Hematopoietic multipotent progenitor cell treated with erythropoietin and hydrocortisone succinate and interleukin-3 and kit ligand, for 15 days (in vitro differentiated cells): ENCODE measurements at places on chromosomes 12 and 14.

DNA sequence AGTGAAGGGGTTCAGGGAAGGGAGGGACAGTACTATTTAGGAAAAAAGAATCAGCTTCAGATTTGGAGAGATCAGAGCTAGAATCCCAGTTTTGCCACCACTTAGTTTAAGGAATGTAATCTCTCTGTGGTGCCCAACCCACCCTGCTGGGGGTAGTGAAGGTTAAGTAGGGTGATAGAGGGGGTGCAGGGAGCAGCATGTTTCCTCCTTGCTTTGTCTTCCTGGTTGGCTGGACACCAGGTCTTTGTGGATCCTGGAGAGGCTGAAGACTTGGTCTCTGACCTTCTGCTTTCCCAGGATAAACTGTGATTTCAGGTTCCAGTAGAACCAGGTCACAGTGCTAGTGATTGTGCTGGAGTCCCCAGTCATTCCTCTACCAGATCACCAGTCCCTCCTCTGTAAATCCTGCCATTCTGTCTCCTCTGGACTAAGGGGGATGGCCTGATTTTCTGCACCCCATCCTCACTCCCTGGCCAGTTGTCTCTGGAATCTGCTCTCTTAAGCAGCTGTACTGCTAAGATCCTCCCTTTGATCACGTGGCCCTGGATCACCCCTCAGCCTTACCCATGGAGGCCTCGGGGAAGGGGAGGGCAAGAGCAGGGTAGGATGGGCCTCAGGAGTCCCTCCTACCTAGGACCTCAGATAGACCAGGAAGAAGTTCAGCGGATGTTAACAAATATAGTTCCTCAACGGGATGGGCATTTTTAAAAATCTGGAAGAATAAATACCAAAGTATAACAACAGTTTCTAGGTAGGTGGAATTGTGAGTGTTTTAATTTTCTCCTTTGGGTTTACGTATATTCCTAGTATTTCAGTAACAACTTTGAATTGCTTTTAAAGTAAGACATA, 3.1 kb downstream of the MAP3K12 start:
- DNase-seq = no peak

DNA sequence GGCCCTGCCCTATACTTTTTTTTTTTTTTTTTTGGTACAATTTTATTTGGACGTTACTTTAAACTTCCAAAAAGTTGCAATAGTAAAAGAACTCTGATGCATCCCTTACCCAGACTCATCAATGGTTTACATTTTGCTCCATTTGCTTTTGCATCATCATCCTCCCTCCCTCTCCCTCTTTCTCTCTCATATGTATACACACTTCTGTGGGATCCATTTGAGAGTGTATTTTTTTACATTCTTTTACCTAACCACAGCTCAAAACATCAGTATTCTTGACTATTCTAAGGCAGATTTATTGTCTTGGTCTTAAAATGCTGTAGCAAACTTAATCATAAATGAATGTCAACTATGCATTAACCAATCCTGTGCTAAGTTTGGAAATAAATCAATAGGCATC, 111.6 kb downstream of the PRICKLE1 start:
- no peak for DNase-seq

GRCh38 chr14:104228221-104228620, 89.8 kb downstream of the KIF26A start:
- DNase-seq = no peak

- DNase-seq = no peak
Observed at GRCh38 chr12:54734196-54734950, 86.2 kb upstream of the DCD start.

DNA sequence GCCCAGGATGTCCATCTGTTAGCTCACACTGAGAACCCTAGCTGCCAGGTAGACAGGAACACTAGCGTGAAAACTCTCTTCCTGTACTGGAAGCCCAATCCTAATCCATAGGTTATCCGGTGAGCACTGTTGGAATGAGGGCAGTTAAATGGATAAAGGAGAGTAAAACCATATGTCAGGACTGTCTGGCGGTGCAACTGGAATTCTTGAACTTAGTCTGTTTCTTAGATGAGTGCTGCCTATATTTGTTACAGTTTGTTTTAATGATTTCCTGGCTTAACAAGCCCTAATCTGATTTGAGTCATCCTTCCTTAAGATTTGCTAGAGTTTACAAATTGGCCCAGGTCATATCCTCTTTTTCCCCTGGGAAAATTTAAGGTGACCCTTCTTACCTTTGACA, 104.7 kb downstream of the ANO4 start:
- no peak for DNase-seq

GRCh38 chr12:69657376-69658137, 41.5 kb downstream of the BEST3 start:
- no peak for DNase-seq

GRCh38 chr12:104649921-104650320, 193.2 kb downstream of the CHST11 start:
- DNase-seq = no peak

- peak; percentile 5 for DNase-seq
Observed at GRCh38 chr12:65557438-65558181, 266.7 kb upstream of the HMGA2 start.

- DNase-seq = no peak
Observed at GRCh38 chr14:70987041-70987440, 79.8 kb downstream of the PCNX1 start.

DNA sequence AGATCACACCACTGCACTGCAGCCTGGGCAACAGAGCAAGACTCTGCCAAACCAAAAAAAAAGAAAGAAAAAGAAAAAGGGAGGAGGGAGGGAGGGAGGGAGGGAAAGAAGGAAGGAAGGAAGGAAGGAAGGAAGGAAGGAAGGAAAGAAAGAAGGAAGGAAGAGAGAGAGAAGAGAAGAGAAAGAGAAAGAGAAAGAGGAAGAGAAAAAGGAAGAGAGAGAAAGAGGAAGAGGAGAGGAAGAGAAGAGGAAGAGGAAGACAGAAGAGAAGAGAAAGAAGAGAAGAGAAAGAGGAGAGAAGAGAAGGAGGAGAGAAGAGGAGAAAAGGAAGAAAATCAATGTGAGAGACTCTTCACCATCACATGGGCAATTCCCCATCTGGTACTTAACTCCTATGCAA, 57.6 kb upstream of the CRACR2A start:
- DNase-seq = no peak

DNA sequence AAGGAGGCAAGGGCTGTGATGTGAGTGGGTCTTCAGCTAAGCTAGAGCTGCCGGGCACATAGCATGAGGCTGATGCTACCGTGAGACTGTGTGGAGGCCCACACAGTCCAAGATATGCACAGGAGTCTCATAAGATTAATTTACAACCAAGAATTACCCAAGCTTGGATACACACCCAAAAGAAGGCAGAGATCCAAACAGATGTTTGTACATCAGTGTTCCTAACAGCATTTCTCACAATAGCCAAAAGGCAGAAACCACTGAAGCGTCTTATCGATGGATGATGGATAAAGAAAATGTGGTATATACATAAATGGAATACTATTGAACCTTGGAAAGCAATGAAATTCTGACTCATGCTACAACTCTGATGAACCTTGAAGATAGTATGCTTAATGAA, 40.8 kb upstream of the RIC8B start:
- no peak for DNase-seq

DNA sequence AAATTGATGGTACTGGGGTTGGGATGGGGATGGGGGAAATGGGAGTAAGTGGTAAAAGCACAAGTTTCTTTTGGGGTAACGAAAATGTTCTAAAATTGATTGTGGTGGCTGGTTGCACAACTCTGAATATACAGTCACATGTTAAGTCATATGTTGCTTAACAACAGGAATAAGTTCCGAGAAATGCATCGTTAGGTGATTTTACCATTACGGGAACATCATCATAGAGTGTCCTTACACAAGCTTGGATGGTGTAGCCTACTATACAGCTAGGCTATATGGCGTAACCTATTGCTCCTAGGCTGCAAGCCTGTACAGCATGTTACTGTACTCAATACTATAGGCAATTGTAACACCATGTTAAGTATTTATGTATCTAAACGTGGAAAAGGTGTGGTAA, 31.0 kb downstream of the ITGA7 start:
- DNase-seq = no peak

- no peak for DNase-seq
Observed at GRCh38 chr14:100823413-100824080, 2.4 kb upstream of the MEG3 start.

GRCh38 chr12:31756977-31757420, 28.2 kb upstream of the AMN1 start:
- DNase-seq = no peak

GRCh38 chr14:78700236-78700635, 530.1 kb downstream of the NRXN3 start:
- no peak for DNase-seq

- DNase-seq = peak; percentile 45
Observed at GRCh38 chr12:51020448-51021182, 5.6 kb downstream of the SLC11A2 start.

GRCh38 chr14:68148763-68149162, 329.2 kb downstream of the RAD51B start:
- no peak for DNase-seq

- DNase-seq = no peak
Observed at GRCh38 chr14:92937051-92937937, 14.3 kb downstream of the CHGA start.

GRCh38 chr14:53450871-53451270, 297.7 kb upstream of the DDHD1 start:
- DNase-seq = no peak

DNA sequence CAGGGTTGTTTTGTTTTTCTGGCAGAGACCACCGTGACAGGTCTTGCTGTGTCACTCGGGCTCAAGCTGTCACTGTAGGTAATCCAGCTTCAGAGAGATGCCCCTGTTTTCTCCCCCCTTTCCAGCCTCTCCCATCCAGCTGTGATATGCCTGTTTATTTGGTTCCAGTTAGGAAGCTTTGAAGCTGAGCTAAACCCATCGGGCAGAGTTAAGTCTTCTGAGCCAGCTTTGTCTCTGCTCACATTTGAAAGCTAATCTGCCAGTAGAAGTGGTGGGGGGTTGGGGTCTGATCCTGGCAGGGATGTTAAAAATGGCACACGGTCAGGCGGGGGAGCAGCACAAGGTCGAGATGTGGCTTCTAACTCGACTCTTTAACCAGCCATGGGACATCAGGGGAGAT, 130.0 kb downstream of the TSPAN9 start:
- DNase-seq = no peak

DNA sequence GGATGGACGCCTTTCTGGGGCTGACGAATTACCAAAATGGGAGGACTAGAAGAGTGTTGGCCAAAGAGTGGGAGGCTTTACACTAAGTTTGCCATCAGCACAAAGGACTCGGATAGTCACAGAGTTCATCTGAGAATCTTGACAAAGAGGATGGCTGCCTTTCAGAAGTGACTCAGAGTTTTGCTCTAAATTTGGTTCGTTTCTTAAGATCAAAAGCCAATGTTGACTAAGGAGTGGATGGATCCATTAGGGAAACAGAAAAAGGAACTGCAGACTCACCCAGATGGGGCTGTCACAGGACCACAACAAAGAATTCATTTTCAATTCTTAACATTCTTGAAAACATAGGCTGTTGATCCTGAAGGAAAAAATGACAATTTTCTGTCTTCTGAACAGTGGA, 81.3 kb upstream of the DUSP6 start:
- DNase-seq = no peak

DNA sequence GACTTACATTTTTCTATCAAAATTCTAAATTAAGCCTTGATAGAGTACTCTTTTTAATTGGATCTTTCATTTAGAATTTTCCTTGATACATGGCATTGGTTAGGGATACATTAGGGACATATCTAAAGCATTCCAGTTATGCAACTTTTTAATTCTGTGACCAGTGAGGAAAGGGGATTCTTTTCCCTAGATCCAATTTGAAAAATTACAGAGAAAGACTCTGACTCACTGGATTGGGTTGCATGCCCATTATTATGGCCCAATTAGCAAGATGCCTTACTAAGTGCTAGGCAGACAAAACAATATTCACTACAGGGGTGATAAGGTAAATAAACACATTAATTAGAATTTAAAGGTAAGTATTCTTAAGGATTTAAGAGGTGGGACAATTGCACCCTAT, 5.2 kb upstream of the RAD52 start:
- no peak for DNase-seq

GRCh38 chr14:105830171-105830570, 303.8 kb downstream of the TMEM121 start:
- no peak for DNase-seq
